ENCODE measurements at places on chromosomes 6 and 20.
A peak's percentile ranks its signal among the peaks of the same experiment; 100 is the strongest.

- DNase-seq = no peak
Measured at GRCh38 chr6:129954749-129955431, 63.5 kb upstream of the L3MBTL3 start.

GRCh38 chr6:3732345-3733141 is 19.0 kb downstream of the PXDC1 start:
- DNase-seq = peak; percentile 52

DNA sequence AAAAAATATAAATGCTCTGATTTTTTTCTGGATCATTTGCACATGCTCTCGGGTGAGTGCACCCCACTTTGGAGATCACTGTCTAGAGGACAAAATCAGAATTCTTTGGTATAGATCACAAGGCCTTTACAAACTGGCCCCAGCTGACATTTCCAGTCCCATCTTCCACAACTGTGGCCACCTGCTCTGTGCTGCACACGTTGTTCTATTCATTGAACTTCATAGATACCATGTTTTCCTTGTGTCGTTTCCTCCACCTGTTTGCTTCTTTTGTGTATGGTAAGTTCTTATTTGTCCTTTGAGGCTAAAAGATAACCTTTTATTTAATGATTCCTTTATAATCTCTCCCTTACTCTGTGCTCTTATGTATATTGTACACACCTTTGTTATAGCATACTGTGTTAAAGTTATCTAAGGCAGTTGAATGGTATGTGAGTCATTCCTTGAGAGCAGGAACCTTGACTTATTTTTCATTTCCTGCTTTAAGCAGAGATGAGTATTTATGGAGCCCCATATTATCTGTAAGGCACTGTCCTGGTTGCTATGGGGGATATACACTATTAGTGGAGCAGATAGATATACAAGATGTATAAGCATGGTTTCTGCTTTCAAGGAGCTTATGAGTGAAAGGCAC is 12.0 kb upstream of the SLC17A5 start:
- DNase-seq = no peak

- no peak for DNase-seq
Measured at GRCh38 chr20:22577515-22578220, 6.7 kb downstream of the FOXA2 start.

- DNase-seq = no peak
Measured at GRCh38 chr20:63361519-63362435, 628 bp upstream of the CHRNA4 start.

GRCh38 chr6:34189806-34190503 is 44.1 kb upstream of the GRM4 start:
- no peak for DNase-seq

DNA sequence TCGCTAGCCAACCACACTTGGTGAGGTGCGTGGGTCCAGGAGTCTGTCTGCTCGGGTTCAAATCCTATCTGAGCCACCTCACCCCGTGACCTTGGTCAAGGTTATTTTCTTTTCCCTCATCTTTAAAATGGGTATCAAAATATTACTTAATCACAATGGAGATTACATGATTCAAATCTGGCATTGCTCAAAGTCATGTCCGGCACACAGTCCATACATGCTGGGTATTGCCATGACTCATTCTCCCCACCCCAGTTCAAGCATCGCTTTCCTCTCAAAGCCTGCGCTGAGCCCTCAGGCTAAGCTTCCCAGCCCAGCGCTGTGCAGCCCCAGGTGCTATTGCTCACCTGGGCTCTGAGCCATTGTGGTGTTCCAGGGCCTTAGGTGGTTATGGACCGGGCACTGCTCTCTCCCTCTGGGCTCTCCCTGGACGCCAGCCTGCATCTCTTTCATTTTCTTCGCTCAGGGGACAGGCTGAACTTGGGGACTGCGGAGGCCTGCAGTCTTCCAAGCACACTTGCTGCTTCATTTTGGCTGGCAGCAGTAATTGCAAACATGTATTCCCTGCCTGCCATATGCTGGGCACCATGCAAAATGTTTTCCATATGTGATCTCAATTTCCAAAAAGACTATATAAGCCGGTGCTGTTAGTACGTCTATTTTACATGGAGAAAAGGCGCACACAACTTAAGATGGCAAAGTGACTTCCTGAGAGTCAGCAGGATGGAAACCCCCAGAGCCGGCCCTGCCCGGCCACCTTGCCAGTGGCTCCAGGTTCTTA is 27.3 kb downstream of the WRNIP1 start:
- DNase-seq = no peak

GRCh38 chr6:108793516-108794251 is 54.5 kb upstream of the ARMC2 start:
- no peak for DNase-seq

- no peak for DNase-seq
Measured at GRCh38 chr6:132733283-132733682, 19.4 kb upstream of the VNN1 start.

- no peak for DNase-seq
Measured at GRCh38 chr6:4805553-4806336, 29.5 kb downstream of the CDYL start.

DNA sequence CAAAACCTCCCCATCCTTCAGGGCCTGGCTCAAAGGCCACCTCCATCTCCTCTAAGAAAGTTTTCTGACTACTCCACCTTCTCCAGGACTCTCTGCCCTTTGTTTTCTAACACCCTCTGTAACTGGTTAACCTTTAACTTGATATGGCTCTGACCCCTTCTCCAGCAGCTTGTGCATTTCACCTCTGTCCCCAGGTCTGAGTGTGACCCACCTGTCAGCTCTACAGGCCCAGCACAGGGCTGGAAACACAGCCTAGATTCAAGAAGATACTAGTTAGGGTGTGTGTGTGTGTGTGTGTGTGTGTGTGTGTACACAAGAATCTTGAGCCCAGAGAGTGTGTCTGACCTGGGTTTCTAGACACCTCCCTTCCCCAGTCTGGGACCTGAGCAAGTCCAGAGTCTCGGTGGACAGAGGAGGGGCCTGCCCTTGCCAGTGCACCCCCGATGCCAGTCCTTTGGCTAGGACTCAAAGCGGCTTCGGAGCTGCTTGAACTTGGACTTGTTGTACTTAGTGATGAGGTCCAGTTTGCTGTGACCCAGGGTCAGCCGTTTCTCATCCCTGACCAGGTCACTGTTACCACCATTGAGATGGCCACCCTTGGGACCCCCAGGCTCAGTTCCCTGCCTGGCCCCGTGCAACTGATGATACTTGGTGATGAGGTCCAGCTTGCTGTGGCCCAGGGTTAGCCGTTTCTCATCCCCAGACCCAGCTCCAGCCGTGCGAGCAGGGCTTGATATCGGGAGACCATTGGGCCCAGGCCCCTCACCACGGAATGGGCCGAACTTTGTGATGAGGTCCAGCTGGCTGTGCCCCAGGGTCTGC is 1.7 kb upstream of the EIF6 start:
- no peak for DNase-seq

DNA sequence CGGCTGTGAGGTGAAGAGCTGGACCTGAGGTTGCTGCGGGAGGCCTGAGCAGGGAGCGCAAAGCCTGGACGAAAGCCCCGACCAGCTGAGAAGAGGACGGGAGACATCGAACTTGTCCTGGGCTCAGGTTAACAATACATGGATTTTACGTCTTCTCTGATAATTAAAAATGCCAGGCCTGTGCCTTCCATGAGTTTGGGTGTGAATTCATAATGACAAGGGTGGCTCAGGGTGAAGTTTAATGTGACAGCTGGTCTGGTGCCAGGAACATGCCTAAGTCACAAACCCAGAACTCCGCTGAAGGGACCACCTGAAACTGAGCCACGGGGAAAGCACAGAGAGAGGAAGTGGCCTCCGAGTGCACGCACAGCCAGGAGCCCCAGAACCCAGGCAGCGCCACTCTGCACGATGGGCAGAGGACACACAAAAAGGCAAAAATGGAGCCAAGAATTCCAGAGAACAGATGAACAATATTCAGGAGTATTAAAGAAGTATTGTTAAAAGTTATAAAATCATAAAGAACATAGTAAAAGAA is 150.1 kb upstream of the RPS6KA2 start:
- DNase-seq = no peak

Data from stimulated activated CD8-positive, alpha-beta memory T cell treated with anti-CD3 and anti-CD28 coated beads, Interleukin-7, amount 100 ng/mL, for 1 hour (primary cell).